Germinal center (tissue), 1 donor: ENCODE measurements at places on chromosomes 11 and 22.

- DNase-seq, result no peak
These were observed 9.2 kb downstream of the POU2AF3 start for GRCh38 chr11:111307472-111308108.

GRCh38 chr11:107018902-107019493, 722 bp upstream of the GUCY1A2 start:
- DNase-seq, result peak; percentile 7

DNA sequence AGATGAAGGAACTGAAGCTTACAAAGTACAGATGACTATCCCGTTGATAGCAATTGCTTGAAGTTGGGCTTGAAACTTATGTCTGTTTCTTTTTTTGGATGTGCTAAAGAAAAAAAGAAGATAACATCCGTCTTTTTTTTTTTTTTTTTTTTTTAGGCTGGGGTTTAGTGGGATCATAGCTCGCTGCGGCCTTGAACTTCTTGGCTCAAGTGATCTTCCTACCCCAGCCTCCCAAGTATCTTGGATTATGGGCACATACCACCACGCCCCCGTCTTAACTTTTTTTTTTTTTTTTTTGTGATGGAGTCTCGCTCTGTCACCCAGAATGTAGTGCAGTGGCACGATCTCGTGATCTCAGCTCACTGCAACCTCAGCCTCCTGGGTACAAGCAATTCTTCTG, 40.8 kb upstream of the SCN3B start:
- no peak for DNase-seq

GRCh38 chr11:108620958-108621772, 27.6 kb upstream of the EXPH5 start:
- DNase-seq, result no peak

- no peak for DNase-seq
These were observed 56.7 kb downstream of the PHF21B start for GRCh38 chr22:44952863-44953746.

DNA sequence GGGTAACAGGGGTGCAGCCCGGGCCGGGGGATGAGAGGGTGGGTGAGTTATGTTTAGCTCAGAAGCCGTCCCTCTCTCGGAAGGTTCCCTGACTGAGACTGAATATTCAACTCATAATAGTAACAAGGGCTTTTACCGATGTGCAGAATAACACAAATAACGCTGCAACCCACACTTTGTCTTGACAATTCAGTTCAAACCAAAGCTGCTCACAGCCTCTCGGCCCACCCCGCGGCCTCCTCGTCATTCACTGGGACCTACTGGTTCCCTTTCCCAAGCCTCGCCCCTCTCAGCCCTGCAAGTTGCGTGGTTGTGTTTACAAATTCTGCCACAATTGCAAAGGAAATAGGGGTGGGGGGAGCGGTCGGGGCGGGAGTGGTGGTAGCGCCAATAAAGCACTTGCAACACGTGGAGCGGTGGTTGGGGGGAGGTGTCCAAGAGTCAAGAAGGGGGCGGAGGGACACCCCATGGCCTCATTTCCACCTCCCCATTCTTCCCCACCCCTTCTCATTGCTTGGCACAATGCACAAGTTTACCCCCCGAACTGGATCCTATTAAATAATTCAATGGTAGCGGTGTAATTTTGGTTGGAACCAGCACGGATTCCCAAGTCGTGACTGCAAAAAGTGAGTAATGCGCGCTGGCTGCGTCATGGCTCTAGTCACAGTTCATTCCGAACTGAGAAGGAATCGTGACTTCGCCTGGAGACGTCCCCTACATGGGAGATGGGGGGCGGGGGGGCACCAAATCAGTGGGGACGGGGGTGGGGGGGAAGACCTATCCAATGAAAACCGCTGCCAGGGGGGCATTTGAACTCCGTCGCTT, 102.0 kb upstream of the HSD17B12 start:
- DNase-seq, result no peak

DNA sequence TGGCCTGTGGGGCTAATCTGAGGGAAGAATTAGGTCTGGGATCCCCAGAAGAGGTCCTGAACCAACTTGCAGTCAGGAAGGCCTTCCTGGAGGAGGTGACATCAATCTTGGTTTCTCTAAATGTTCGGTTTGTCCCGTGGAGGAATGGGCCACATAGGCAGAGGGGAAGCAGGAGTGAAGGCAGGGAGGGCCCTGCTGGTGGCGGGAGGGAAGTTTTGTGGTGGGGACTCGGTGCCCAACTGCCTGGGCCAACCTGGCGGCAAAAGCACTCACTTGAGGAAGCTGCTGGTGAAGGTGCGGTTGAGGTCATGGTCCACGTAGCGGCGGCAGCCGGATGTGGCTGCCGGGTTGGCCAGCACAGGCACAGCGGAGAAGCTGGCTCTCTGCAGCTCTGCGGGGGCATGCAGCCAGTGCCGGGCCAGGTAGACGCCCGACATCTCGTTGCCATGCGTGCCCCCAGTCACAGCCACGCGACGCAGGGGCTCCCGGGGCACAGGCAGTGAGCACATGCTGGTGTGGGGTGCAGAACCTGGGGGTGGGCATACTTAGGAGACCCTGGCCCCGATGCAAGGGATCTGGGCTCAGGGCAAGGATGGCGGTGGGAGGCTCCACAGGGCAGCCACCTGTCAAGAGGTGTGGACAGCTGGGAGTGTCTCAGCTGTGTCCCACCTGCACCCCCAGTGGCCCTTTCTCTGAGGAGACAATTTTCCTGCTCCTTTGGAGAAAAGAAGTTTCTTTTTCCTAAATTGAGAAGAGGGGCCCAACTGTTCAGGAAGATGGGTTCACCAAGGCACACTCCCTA, 3.8 kb downstream of the ACY3 start:
- DNase-seq, result peak; percentile 71

DNA sequence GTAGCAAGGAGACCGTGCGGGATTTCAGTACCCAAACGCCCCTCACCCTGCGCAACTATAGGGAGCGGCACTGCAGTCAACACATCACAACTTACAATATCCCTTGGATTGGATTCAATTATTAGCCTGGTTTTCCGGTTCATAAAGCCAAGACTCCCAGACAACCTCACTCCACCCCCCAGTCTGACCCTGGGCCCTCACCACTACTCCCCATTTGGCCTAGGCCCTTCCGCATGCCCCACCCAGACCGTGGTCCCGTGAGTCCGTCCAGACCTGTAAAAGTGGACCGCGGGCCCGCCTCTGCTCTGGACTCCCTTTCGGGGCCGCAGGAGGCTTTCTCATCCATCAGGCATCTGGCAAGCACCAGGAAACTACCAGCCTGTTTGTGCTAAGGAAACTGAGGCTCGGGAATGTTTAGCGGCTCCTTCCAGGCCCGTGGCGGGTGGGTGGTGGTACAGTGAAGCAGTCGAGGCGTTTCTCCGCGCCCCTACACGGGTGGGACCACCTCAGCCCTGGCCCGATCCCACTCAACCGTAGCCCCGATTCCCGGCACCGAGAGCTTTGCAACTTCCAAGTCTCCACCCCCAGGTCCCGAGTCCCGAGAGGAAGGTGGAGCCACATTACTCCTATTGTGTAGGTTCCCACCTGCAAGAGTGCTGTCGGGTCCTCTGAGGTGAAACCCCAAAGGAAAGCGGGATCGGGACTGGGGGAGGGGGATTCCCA, 679 bp upstream of the DPP3 start:
- DNase-seq, result no peak

GRCh38 chr11:122319691-122320620, 203.9 kb upstream of the BLID start:
- no peak for DNase-seq

- DNase-seq, result no peak
These were observed 19.3 kb upstream of the MRGPRX2 start for GRCh38 chr11:19079643-19080440.

- no peak for DNase-seq
These were observed 650 bp downstream of the PPM1F start for GRCh38 chr22:21951931-21952465.

DNA sequence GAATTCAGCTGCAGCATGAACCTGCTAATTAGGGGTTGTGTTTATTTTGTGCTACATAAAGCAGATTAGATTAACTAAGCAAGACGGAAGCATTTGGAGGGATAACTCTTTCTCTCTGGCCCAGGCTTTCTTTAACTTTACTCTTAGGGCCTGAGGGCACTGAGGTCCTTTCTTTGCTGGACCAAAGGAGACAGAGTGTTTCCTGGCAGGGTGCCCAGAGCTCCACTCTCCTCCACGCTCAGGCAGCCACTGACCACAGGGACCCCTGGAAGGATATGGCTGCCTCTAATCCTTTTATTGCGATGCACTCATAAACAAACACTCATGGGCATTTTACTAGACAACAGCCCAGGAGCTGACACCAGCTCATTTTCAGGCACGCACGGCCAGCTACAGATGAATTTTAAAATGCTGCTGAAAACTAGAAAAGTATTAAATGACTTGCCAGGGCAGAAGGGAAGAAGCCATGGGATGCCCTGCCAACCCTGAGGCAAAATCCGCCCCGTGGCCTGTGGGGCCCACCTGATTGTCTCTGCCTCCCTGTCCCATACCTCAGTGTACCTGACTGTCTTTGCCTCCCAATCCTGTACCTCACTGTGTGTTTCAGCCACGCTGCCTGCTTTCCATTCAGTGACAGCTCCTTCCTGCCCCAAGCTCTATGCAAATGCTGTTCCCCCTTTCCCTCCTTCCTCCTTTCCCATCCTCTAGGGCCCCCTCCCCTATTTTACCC, 192.6 kb upstream of the NAV2 start:
- no peak for DNase-seq

GRCh38 chr11:132472411-132473172, 1059.7 kb downstream of the OPCML start:
- no peak for DNase-seq

DNA sequence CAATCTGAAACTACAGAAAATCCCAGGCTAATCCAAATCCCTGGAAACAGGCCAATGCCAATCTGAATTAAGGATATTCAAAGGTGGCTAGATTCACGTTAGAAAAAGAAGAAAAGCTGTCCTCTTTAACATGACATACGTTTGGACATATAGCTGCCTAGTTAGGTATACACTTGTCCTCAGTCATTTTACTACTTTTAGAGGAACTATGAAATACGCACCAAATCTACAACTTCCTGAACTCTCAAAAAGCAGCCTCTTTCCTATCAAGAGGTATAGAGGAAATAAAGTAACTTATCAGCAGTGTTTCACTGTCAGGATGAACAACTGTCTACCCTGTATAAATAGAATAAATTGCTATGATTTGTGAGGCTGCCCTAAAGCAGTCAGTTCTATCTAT, 24.0 kb downstream of the KMT5B start:
- DNase-seq, result no peak

- DNase-seq, result no peak
These were observed 62.4 kb upstream of the POU2AF1 start for GRCh38 chr11:111441443-111441842.

DNA sequence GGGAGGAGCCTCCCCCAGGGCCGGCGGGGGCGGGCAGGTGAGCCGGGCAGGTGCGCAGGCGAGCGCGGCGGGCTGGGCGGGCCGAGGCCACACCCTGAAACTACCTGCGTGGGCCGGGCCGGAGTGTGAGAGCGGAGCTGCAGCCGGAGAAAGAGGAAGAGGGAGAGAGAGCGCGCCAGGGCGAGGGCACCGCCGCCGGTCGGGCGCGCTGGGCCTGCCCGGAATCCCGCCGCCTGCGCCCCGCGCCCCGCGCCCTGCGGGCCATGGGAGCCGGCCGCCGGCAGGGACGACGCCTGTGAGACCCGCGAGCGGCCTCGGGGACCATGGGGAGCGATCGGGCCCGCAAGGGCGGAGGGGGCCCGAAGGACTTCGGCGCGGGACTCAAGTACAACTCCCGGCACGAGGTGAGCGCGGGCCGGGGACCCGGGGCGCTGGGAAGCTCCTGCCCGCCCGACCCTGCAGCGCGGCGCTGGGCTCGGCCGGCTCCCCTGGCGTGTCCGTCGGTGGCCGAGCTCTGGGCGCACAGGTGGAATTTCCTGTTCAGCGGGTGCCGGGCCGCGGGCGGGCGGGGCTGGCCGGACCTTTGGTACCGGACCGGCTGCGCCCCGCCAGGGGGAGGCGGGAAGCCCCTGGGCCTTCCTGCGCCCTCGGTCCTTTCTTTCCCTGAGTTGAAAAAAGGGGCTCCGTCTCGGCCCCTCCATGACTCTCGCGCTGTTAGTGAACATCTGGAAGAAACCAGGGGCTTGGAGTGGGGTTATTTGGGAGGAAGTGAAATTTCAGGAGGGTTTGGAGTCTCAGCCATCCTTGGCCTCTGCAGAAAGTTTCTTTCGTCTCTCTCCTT, at the start of gene ST14:
Gene ST14 (plus strand): TSS at position 126 of the 841 bp plus-strand sequence. CDS start 198 bp downstream, at position 324.
- DNase-seq, result peak; percentile 78

DNA sequence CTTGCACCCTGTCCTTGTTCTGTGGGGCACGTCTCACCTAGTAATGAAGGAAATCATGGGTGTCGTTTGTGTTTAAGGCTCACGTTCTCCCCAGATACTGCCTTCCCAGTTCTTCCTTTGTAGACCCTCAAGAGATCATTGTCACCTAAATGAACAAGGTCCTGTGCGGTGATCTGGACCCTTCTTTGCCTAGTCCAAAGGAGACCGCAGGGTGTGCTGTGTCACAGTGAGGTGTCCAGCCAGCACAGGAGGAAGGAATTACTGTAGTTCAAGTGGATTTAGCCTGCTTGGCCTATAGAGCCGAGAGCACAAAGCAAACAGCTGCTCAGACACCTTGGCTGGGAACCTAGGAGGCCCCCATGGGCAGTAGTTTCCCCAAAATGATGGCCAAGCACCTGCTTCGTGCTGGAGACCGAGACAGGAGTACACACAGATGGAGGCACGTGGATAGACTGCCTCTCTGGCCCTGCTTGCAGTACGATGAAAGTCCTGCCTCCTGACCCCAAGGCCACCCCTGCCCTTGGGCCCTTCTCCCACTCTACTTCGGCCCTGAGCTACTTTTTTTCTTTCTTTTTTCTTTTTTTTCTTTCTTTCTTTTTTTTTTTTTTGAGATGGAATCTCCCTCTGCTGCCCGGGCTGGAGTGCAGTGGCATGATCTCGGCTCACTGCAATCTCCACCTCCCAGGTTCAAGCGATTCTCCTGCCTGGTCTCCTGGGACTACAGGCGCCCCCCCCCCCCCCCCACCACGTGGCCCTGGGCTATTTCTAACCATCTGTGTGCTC, 19.4 kb upstream of the PPFIA1 start:
- no peak for DNase-seq

- no peak for DNase-seq
These were observed 14.3 kb upstream of the TMEM184B start for GRCh38 chr22:38286915-38287669.
